ENCODE measurements at places on chromosomes 7 and 10.

DNA sequence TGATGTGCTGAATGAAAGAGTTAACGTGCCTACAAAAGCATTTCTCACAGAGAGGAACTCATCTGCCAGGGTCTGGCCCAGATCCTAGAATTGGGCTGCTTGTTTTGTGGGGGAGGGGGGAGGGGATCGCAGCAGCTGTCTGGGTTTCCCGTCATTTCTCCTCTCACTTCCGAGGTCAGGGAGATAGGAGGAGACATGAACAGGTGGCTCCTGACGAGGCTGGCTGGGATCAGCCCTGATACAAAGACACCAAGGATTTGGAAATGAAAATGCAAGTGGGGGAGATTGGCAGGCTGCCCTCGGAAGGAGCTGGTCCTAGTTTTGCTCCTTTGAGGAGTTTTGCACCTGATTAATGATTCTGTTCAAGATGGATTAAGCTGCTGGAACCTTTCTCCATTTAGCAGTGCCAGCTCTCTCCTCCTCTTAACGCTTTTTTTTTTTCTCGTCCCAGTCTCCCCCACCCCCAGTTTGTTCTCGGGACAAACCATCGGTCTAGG is 86.8 kb upstream of the KMT2C start:
- DNase-seq = no peak

GRCh38 chr10:78266741-78267469 is 233.2 kb downstream of the RPS24 start:
- no peak for DNase-seq

DNA sequence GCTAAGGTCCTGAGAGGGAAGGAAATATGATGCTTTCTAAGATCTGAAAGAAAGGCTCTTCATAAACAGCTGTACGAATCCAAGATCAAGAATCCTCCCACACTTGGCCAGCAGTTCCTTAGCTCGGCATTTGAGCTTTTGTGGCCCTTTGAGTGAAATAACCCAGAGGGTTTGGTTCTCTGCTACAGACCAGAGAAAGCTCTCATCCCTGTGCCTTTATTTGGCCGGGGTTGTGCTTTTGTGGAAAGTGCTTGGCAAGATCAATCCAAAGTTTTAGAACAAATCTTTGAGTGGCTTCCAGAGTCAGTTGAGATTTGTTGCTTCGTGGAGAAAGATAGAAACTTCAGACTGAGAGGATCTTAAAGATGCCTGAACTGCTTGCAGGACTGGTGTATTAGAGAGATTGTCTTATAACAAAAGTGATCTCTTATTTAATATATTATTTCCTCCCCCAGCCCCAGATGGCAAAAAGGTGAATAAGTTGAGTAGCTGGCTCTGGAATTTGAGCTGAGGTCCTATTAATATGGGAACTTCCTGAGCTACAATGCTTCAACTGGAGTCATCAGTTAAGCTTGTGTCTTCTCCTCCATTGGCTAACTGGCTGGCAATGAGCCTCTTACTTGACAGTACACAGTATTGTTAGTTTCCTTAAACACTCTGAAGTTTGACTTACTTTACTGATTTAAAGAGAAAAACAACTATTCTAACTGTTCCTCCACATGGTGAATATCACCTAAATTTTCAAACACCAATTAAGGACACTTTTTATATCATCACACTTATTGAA is 687.3 kb downstream of the MAGI2 start:
- no peak for DNase-seq

DNA sequence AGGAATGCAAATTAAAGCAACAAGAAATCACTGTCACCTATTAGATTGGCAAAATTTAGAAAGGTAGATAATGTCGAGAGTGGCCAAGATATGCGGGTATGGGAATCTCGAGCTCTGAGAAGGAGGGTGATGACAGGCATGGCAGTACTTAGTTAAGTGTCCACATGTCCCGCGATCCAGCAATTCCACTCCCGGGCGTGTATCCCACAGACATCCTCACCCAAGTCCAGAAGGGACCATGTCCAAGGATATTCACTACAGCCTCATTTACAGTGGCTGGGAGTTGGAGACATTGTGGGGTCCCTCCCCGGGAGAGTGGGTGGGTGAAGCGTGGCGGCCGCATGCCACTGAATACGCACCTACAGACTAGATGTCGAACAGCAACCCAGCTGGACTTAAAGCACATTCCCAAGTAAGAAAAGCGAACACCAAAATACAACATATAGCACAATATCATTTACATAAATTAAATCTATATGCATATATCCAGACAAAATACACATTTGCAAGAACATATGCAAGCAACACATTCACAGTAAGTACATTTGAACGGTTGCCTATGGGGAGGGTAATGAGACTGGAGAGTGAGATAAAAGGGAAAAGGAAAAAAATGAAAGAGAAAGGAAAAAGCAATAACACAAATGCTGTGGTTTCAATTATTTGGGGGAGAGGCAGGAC is 9.9 kb downstream of the KCNH2 start:
- no peak for DNase-seq

DNA sequence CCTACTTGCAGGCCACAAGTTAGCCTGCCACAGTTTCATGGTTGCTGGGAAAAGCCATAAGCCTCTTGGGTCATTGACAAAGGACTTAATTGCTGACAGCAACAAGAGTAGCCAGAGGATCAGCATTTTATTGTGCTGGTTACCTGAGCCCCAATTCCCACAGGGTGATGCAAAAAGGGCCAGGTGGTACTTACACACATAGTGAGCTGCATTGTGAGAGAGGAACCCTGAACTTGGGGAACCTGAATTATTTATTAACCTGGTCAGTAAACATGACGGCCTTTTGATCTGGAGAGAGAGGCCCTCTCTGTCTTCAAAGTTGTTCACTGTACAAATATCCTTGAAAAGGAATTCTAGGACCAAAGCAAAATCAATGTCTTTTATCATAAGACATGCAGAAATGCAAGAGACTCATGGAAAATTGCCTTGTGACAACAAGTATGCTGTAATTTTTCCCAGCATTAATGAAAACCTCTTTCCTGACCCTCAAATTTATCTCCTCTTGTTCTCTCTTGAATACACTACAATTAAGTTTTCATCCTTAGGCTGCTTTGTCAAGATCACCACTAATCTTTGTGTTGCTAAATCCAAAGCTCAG is 102.9 kb upstream of the PHYHIPL start:
- no peak for DNase-seq

DNA sequence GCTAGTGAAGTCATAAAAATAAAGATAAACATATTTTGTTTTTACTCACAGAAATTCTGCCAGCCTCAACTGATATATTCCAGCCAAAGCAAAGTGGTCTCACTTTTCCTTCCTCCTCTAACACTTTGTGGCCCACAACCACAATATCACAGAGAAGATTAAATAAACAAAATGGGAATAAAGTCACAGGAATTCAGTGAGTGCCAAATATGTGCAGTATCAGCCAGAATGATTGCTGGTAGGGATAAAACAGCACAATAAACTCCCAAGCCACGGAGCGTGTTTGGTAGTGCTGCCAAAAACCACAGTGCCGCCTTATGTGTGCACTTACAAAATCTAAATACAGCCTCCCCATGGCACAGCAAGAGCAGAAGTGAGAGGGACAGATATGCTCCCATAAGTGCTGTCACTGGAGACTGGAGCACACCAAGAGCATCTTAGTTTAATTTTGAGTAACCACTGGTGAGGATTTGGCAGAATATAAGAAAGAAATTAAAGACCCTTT is 155.8 kb downstream of the POM121L12 start:
- no peak for DNase-seq
